CD8-positive, alpha-beta memory T cell (primary cell): ENCODE measurements at places on chromosomes 7 and 10. TPM values are rescaled to one million over a fixed set of nuclear protein-coding genes. Genes with fewer than 3 reads are reported as not detected.

The SYT15 gene
- 0.69 TPM for total RNA-seq

DNA sequence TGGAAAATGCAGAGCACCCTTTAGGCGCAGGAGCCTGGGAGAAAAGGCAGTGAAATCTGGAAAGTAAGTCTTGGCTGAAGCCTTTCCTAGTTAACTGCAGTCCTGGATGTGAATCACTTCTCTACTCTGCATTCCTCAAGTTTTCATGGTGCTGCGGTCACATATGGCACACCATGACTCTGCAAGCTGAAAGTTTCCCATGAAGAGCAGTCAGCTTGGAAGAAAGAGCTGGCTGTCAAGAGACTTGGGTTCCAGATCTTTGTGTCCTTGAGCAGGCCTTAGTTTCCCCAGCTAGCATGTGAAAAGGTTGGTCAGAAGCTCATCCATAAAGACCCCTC lies 548.3 kb downstream of the SORCS3 start:
- DNase-seq = no peak

The MOSPD3 gene
- 16.2 TPM for total RNA-seq

The NRG3 gene
- total RNA-seq = not detected

- no peak for DNase-seq
These were observed 6.2 kb downstream of the GATA3 start for GRCh38 chr10:8060704-8061121.

DNA sequence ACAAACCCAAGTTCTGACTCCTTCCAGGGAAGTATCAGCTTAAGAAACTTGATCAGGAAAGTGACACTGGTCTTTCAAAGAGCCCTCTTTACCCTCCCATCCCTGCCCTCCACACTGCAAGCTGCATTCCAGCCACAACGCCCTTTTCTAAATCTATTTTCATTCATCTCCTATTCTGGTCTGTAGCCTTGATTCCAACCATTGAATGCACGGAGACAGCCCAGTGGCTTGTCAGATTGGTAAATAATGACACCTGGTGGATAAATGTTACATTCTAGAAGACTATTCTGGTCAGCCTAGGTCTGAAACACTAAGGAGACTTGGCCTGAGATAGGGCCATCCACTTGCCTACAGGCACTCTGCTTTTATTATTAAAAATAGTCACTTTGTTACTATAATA lies 20.9 kb downstream of the MORN4 start:
- no peak for DNase-seq

The MUC12 gene
- 0.35 TPM for total RNA-seq

DNA sequence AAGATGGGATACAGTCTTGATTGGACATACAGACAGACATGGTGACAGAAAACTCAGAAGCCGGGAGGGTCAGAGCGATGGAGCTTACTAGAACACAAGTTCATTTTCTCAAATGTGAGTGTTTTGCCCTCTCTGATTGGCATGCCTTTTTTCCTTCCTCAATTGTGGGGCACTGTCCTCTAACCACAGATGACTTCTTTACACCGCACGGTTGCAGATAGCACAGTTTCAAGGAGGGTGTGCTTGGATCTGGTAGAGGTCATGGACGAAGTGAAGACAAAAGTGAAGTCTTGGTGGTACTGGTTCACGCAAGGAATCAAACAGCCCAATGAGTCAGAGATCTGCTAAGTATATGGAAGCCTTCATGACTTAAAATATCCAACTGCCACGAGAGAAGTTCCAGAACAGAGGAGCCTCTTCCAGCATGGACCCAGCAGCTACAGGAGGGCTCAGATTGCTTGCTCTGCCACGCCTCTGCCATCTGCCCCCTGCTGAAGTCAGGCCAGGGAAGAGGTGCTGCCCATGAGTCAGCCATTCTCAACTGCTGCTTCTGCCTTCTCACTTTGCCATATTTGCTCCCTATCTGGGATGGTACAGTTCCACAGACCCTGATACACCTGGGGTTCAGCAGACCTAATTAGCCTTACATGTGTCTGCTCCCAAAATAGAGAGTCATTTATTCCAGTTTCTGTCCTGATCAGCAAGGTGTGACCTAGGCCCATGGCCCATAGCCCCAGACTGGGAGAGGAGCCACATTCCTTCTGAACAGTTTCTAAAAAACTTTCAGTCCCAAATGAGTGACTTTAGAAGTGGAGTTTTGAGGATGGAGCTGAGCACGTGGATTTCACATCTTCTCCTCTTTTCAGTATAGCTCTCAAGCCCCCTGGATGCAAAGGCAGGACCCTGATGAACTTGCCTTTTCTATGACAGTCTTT lies 413.8 kb downstream of the KCNMA1 start:
- no peak for DNase-seq

GRCh38 chr10:52351914-52352330 lies 37.8 kb downstream of the DKK1 start:
- no peak for DNase-seq

The GHRHR gene
- total RNA-seq = not detected

The NUP205 gene
- 134 TPM for total RNA-seq

DNA sequence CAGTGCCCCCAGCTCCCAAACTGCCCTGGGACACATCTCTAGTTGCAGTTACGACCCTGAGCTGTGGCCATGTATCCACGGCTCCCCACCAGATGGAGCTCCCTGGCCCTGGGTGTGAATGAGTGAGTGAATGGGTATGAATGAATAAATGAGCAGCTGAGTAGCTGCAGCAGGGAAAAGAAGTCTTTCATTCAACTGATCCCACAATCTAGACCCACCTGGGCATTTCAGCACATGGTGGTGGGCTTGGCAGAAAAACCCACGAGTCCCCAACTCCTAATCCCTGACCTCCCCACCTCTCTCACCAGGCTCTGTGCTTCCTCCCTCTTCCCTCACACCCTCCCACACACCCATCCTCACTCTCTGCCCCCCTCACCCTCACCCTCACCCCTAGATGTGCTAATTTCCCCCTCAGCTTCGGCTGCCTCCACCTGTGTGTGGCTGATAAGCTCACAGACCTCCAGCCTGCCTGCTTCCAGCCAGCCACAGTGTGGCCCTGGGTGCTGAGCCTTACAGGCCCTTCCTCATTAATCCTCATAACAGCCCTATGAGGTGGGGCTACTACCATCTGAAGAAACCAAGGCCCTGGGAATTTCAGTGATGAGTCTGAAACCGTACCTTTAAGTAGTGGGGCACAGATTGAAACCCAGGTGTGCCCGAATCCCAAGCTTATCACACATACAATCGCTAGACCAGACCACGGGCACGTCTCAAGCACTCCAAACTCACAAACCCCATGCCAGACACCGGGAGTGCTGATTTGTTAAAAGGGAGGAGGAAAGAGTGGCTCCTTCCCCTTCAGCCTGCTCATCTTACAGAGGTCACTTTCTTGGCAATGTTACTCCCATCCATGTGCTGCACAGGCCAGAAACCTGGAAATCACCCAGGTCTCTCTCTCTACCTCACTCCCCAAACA lies 2.2 kb upstream of the ATP6V1F start:
- DNase-seq = no peak

DNA sequence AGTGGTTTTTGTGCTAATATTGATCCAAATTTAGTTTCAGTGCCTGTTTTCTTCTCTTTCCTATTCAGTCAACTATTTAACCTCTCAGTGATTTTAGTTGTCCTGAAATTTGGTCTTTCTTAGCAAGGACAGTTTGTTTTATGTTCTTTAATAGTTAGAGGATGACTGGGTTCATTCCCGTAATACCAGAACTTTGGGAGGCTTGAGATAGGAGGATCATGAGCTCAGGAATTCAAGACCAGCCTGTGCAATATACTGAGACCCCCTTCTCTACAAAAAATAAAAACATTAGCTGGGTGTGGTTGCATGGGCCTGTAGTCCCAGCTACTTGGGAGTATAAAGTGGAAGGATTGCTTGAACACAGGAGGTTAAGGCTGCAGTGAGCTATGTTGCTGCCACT lies 148.3 kb downstream of the EXOC4 start:
- DNase-seq = no peak

- no peak for DNase-seq
These were observed 114.7 kb downstream of the MAD1L1 start for GRCh38 chr7:2118056-2118455.

DNA sequence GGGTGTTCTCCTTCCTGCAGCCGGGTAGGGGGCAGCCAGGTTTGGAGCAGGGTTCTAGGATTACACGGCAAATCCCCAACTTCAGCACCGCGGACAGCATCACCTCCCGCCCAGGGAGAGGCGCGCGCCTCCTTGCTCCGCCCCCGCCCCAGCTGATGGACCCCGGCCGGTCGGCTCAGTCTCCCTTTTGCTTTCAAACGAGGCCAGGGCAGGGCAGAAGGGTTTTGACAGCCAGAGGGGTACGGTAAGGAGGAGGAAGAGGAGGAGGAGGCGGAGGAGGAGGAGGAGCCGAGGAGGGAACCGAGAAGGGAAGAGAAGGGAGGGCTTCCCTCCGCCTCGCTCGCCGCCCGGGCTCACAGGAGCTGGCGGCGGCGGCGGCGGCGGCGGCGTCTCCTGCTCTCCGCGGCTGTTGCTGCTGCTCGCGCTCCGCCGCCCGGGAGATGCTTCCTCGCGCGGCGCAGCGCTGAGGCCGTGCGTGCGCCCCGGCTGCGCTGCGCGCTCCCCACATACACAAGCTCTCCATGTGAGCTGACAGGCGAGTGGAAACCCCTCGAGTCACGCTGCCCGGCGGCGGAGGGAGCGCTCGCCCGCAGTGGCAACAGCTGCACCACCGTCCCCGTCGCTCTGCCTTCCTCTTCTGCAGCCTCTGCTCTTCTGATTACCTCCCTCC lies 615 bp upstream of the CNTNAP2 start:
- no peak for DNase-seq

GRCh38 chr10:113527211-113527906 lies 25.5 kb upstream of the HABP2 start:
- DNase-seq = no peak

DNA sequence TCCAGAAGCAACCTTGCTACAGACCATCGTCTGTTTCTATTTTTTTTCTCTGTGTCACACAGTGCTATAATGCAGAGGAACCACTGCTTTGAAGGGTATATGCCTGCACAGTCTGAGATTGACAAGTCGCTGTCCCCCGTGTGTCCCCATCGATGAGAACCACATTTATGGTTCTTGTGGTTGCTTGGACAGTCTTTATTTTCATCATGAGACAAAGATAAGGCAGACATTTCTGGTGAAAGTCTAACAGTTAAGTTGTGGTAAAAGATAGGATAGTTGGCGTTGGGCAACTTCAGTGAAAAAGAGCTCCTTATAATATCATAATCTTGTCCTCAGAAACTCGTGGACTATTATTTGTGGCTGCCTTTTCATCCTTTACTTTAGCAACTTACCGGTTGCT lies 6.3 kb upstream of the AKR1E2 start:
- no peak for DNase-seq

The PNLIPRP1 gene
- not detected for total RNA-seq

The SLC18A3 gene
- total RNA-seq = not detected

The UBN2 gene
- total RNA-seq = 13.6 TPM

GRCh38 chr7:80634505-80634904 lies 3.9 kb upstream of the CD36 start:
- DNase-seq = no peak

DNA sequence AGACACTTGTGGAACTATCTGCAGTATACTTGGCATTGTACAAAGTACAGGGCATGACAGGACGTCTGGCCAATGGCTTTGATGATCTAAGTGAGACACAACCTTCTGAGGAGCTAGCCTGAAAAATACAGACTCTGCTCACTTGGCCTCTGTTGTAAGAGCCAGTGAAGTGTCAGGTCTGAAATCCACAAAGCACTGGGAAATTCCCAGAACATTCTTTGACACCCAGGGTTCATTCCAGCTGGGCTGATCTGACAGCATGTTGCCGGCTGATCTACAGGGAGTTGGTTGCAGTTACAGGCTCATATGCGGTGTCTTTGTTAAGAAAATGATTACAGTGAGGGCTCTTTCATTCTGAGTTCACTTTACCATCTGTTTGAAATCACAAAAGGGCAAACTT lies 354.6 kb downstream of the PHF14 start:
- no peak for DNase-seq

The FIS1 gene
- total RNA-seq = 137 TPM

DNA sequence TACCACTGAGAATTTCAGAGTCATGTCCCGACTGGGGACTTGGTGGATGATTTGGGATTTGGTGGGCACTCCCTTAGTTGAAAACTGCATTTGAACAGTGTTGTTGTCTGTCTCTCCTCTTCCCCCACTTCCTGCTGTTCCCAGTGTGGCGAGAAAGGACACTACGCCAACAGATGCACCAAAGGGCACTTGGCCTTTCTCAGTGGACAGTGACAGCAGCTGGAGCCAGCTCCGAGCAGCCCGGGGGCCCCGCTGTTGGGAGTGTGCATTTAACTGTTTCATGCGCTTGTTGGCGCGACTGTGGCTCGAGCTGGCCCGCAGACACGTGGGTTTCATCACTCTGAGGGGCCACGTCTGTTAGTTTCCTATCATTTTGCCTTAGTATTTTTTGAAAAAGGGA lies 9.7 kb downstream of the ATP5MF start:
- DNase-seq = no peak

The CTAGE4 gene
- total RNA-seq = 1.8 TPM

DNA sequence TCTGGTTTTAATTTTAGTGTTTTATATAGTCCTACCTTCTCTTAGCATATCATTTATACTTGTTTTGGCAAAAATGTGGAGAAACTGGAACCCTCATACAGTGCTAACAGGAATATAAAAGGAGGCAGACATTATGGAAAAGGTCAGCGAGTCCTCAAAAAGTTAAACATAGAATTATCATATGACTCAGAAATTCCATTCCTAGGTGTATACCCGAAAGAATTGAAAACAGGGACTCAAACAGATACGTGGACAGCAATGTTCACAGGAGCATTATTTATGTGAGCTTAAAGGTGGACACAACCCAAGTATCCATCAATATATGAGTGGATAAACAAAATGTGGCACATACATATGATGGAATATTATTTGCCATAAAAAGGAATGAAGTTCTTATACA lies 51.5 kb downstream of the VAX1 start:
- DNase-seq = no peak

GRCh38 chr7:14851610-14852009 lies 50.9 kb downstream of the DGKB start:
- no peak for DNase-seq
